HepG2 (cell line): ENCODE measurements at places on chromosomes 5 and 9. TPM values are rescaled to one million over a fixed set of nuclear protein-coding genes. Genes with fewer than 3 reads are reported as not detected.

- no peak for DNase-seq
Measured at GRCh38 chr5:40687321-40687720, 7.6 kb downstream of the PTGER4 start.

- DNase-seq, result no peak
Measured at GRCh38 chr9:88056876-88057275, 81.4 kb downstream of the SPATA31C2 start.

- DNase-seq, result no peak
Measured at GRCh38 chr9:76949865-76950264, 44.0 kb upstream of the PRUNE2 start.

GRCh38 chr5:164597293-164597900, 1092.0 kb downstream of the MAT2B start:
- DNase-seq, result peak; percentile 2

DNA sequence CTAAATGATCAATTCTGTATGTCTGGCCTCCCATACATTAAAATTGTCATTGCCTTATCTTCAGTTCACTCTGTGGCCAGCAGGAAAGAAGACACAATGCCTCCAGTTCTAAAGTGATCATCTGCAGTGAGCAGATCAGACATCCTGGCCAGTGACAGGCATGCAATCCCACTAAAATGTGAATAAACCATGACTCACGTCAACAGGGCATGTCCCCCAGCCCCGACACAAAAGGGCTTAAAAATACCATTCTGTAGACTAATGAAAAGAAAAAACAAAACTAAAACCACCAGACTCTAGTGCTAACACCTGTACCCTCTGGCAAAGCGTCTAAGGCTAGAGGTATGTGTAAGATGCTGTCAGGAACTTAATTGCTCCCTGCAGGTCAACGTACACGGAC, 38.5 kb downstream of the DDX31 start:
- no peak for DNase-seq

Gene CCL27
- polyA plus RNA-seq, result not detected in 2 replicates
